NCI-H1417 (cell line): ENCODE measurements at places on chromosomes 12 and 14.

DNA sequence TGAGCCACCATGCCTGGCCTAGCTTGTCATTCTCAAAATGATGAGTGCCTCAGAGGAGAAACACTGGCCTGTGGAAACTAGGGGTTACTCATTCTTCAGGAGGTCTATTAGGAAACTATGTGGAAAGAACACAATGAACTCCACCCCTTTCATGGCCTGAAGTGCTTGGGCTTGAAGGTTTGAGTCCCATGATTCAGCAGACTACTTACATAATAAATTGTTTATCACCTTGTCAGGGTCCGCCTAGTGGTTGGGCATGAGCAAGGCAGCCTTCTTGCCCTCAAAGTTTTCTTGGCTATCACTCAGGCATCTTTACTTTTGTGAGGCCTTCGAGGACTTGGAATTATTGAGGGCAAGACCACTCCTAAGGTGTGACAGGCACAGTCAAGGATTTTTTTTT lies 251.2 kb downstream of the ACSS3 start:
- DNase-seq = no peak

- DNase-seq = no peak
Measured at GRCh38 chr12:118900993-118901392, 80.3 kb upstream of the SRRM4 start.

DNA sequence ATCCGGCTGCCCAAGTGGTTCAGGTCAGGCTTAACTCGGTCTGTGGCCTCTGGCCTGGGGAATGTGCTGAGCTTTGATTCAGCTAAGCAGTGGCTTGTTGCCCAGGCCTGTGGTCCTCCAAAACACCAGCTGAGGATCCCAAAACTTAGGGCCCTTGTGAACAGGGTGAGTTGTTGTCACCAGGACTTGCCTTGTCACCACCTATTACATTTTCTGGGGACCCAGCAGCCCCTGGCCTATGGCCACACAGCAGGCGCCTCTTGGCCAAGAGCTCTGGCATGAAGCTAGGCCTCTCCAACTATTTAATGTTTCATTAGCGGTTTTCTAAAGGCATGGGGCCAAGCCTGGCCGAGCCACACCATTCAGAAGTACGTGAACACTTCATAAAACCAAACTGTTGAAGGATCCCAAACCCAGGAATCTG lies 343.7 kb downstream of the CACNA1C start:
- DNase-seq = no peak

- no peak for DNase-seq
Measured at GRCh38 chr12:97411341-97411740, 51.3 kb upstream of the RMST start.

- no peak for DNase-seq
Measured at GRCh38 chr12:75525263-75525662, 13.9 kb upstream of the KRR1 start.

DNA sequence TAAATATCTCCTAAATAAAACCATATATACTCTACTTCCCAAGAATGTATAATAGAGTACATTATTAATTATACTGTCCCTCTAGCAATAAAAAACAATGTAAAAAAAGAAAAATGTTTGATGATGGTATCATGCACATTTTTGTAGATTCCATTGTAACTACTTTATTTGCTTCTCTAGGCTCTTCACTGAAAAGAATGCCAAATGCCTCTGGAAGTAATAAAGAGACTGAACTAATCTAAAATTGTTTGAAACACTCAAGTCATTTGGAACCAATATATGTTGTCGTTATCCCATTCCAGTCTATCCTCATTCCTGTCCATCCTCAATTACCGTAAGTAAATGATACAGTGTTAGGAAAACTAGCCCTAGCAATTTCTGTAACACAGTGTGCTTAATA lies 233.6 kb downstream of the C12orf50 start:
- no peak for DNase-seq

DNA sequence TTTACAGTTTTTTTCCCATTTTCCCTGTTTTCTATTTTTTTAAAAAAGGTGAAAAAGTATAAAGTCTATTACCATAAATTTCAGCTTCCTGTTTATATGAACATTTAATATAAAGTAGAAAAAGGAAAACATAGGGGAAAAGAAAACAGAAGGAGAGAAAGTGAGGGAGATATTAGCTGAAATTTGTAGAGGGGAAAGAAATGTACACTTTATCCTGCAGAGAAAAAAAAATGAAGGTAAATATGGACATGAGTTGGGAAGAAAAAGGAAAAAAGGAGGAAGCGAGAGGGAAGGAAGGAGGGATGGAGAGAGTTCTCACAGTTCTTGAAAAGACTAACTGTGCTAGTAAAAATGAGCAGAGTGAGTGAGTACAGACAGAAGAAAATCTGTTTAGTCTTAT lies 91.6 kb upstream of the BTG1 start:
- no peak for DNase-seq
